ENCODE measurements at places on chromosomes 5 and 9.
A peak's percentile ranks its signal among the peaks of the same experiment; 100 is the strongest.

GRCh38 chr9:75087289-75087823 is 599 bp downstream of the NMRK1 start:
- peak; percentile 18 for DNase-seq

DNA sequence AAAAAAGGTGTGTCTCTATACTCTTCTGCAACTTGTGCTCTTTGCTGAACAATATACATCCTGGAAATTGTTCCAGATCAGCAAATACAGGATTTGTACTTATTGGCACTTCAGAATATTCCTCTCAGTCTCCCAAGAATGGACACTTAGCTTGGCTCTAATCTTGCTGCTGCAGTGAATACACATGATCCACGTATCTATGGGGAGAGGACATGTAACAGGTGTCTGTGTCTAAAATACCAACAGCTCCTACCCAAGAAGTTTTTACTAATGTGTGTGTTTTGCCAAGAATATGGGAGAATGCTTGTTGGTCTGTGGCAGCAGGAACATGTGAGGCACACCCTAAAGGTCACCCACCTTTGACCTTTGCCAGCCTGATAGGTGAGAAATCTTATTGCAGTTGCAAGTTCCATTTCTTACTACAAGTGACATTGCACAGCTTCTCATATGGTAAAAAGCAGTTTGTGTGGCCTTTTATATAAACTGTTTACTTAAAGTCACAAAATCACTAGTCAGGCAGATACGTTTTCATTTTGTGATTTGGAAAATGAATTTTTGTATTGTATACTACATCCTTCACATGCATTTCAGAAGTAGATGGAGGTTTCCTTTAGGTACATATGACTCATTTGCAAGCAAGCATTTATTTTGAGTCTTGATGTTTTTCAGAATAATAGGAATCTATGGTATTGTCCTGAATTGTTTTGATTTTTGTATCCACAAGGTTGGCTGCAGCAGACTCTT is 35.8 kb downstream of the PHF2 start:
- no peak for DNase-seq

GRCh38 chr9:80934095-80934494 is 755.3 kb downstream of the TLE1 start:
- DNase-seq = no peak

- DNase-seq = no peak
Observed at GRCh38 chr5:138950421-138951031, 75.4 kb upstream of the LRRTM2 start.

DNA sequence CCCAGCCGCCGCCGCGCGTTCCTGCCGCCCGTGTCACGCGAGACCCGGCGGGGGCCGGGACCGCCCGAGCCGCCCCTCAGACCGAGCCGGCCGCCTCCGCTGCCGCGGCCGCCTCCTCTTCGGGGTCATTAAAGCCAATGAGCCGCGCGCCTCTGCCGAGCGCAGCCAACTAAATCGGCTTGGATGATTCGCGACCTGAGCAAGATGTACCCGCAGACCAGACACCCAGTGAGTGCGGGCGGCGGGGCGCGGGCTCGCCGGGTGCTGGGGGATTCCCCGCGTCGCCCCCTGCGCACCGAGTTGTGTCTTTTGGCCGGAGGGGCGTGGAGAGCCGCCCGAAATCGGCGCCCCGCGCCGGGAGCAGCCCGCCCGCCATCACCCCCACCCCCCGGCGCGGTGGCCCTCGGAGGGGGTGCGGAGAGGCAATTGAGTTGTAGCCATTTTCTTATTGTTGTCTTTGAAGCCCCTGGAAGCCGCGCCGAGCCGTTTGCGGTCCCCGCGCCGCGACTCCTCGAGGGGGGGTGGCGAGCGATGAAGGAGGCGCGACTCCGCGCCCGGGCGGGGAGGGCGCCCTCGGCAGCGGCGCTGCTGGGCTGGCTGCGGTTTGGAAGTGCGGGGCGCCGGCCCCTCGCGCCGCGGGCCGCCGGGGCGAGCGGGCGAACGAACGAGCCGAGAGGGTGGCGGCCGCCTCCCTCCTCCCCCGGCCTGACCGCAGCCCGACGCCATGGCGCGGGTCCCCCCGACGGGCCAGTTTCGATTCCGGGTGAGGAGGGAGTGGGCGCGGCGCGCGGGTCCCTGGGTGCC is 1.0 kb downstream of the TLE4 start:
- peak; percentile 27 for DNase-seq

- DNase-seq = no peak
Observed at GRCh38 chr5:33701251-33701650, 190.5 kb downstream of the ADAMTS12 start.

GRCh38 chr9:28539434-28540070 is 966.3 kb upstream of the C9orf72 start:
- no peak for DNase-seq

DNA sequence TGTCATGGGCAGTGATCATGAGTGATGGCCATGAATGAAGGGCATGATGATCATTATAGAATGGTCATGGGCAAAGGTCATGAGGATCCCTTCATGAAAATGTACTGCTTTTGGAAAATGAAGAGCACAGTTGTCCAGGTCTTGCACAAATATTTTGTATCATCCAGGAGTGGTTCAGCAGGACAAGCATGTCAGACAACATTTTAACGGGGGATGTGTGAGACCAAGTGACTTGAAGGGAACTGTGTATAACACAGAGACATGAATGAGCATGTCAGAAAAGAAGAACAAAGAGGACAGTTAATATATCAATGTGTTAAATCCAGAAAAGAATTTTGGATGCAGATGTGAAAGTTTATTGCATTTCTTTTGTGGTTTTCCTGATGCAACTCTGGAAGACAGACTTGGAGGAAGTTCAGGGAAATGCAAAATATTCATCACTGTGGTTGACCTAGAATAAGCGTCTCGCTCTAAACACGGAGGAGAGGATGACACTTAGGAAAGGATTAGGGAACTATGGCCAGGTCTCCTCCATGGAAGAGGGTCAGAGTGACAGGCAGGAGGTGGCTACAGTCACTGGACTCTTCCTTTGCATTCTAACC is 116.1 kb upstream of the IRX4 start:
- DNase-seq = no peak

GRCh38 chr5:11857391-11857790 is 46.9 kb downstream of the CTNND2 start:
- no peak for DNase-seq

DNA sequence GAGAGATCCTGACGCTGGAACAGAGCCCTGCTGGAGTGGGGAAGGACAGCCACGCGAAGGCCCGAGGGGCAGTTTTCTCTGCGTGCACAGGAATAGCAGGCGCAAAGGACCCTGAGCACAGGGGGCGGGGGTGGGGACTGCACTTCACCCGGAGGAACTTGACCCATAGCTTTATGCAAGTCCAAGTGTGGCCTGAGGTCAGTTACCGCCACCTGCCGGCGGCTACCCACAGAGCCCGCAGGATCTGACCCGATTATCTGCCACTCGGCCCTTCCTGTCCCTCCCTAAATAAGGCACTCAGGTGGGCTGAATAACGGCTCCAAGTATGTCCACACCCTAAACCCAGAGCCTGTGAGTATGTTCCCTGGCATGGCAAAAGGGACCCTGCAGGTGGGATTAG is 65.4 kb upstream of the FCN1 start:
- no peak for DNase-seq

DNA sequence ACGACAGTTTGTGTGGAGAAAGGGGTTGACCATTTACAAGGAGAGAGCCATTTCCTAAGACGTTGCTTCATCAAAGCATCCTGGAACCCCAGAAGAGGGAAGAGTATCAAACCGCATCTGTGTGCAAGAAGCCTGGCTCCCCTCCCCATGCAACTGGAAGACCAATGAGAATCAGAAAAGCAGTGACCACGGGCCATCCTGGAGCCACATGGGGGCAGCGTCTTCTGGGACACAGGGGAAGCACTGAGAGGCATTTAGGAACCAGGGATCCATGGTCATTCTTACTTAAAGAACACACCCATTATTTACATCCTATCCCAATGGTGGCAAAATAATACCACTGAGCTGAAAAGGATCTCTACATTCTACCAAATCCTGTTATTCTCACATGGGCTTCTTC is 29.3 kb downstream of the SEMA5A start:
- DNase-seq = no peak

GRCh38 chr9:132770770-132771310 is 100.6 kb downstream of the GTF3C4 start:
- DNase-seq = no peak

- no peak for DNase-seq
Observed at GRCh38 chr9:108322326-108323098, 533.3 kb downstream of the ACTL7B start.

DNA sequence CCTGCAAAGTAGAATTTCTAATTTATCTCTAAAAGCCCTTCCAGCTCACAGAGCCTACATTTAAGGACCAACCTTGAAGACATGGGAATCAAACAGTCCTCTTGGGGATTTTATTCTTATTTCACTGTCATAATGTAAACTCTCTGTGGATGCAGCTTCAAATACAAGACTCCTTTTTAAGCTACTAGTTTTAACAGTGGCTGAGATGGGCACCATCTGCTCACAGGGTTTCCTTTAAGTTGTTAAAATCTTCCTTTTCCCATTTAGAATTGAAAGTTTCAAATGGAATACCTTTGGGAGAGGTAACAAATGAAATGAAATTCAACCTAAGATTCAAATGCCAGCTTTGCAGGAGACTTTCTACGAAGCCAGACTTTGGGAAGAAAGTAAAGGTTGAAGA is 243.7 kb downstream of the GLIS3 start:
- DNase-seq = no peak

- no peak for DNase-seq
Observed at GRCh38 chr5:110517396-110517795, 209.1 kb downstream of the TMEM232 start.

GRCh38 chr9:13800776-13801175 is 513.2 kb downstream of the NFIB start:
- no peak for DNase-seq

- no peak for DNase-seq
Observed at GRCh38 chr5:83745816-83746215, 25.2 kb upstream of the HAPLN1 start.

DNA sequence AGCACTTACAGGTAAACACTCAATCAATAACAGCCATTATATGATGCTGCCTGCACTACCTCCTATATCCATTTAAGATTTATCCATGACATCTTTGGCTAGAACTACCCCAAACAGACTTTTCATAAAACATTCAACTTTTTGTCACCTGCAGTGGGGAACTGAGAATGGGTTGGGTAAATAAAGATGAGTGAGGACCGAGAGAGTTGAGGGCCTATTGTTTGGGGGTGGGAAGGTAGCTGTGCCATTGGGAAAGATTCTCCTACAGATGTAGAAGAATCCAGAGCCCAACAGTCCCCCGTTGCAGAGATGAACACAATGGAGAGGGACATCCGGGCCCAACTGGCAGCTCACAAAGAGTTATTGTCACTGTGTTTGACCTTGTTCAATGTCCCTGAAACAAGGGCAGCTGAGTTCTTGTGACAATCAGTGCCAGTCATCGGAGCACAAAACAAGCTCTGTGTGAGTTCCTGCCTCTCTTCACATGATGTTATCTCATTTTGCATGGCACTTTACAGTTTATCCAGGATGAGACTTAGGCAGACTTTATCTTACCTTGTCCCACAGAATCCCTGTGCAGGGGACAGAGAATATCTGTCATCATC is 11.5 kb upstream of the SLC31A2 start:
- no peak for DNase-seq

- no peak for DNase-seq
Observed at GRCh38 chr5:9283473-9283872, 262.4 kb downstream of the SEMA5A start.

DNA sequence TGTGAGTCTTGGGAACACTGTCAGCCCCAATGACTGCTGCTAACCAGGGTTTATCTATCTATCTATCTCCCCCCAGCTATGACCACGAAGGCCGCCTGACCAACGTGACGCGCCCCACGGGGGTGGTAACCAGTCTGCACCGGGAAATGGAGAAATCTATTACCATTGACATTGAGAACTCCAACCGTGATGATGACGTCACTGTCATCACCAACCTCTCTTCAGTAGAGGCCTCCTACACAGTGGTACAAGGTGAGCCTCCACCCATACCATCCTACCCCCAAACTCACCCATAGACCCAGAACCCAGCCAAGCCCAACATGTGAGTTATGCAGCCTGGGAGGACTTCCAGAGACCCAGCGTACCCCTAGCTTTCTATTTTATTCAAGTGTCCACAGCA is 65.4 kb upstream of the WWC1 start:
- no peak for DNase-seq

- DNase-seq = no peak
Observed at GRCh38 chr5:149935431-149935901, 9.1 kb downstream of the PDE6A start.

DNA sequence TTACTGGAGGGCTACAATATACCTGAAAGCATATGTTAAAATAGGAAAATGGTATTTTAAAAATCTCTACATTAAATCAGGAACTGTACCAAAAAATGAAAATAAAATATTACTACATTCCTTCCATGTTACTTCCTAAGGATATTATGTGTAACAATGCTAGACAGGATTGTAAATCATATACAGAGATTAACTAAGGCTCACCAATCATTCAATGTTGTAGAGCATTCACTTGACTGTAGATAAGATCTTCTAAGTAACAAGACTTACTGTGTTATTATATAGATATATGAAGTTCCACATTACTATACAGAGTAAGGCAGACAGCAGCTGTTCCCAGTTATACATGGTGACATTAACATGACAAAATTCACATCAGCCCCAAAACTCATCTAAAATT is 1919.1 kb upstream of the CDH9 start:
- no peak for DNase-seq

- no peak for DNase-seq
Observed at GRCh38 chr5:115096034-115096769, 73.5 kb downstream of the TRIM36 start.

GRCh38 chr5:138186002-138186447 is 7.1 kb downstream of the KIF20A start:
- no peak for DNase-seq

GRCh38 chr9:83981126-83981871 is 694 bp downstream of the RMI1 start:
- no peak for DNase-seq

DNA sequence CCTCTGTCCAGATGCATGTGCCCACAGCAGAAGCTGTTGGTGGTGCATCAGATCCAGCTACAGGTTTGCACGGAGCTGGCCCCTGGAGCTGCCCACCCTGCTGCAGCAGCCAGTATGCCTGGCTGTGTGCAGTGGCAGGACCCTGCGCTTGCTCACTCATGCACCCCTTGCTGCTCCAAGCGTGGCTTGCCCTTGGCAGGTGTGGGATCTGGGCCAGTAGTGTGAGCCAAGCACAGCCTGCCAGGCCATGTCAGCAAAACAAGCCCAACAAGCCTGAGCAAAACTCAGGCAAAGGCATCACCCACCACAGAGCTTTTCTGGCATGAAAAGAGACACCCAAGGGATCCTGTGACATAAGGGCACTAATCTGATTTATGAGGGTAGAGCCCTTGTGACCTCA is 18.3 kb upstream of the ECPAS start:
- no peak for DNase-seq

DNA sequence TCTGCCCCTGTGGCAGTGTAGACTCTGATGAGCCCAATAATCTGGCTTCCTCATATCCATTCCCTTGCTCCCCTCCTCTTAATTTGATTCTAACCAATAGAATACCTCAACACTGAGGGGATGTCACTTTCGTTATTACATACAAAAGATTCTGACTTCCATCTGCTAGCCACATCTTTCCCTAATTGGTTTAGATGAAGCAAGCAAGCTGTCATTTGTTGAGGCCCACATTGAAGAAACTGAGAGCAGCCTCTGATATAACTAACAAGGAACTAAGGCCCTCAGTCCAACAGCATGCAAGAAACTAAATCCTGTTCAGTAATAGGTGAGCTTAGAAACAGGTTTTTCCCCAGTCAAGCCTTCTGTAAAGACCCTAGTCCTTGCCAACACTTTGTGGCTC is 5.8 kb downstream of the ADAMTS6 start:
- no peak for DNase-seq
